Activated T-helper 1 cell treated with Interleukin-2 at 50 U/mL for 16 hours (primary cell): ENCODE measurements at places on chromosomes 5 and 9.
A peak's percentile ranks its signal among the peaks of the same experiment; 100 is the strongest.

- DNase-seq, result no peak
Measured at GRCh38 chr5:81773574-81773973, 22.7 kb upstream of the SSBP2 start.

DNA sequence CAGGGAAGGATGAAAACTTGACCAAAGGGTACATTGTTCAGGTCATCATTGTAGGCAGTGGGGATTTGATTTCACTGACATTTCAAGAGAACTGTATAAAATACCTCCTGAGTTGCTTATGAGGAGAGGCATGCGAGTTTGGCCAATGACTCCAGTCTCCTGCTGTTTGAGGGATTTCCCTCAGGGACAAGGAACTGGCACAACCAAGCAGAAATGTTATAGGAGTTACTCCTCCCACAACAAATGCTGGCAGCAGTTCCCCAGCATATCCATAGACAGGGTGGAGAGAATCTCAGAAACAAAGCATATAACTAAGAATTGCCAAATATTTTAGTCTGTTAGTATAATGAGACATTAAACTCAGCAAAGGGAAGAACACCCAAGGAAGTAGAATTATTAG, 47.2 kb upstream of the FBXL7 start:
- DNase-seq, result no peak

GRCh38 chr5:141871870-141872269, 6.3 kb downstream of the PCDH1 start:
- DNase-seq, result no peak

DNA sequence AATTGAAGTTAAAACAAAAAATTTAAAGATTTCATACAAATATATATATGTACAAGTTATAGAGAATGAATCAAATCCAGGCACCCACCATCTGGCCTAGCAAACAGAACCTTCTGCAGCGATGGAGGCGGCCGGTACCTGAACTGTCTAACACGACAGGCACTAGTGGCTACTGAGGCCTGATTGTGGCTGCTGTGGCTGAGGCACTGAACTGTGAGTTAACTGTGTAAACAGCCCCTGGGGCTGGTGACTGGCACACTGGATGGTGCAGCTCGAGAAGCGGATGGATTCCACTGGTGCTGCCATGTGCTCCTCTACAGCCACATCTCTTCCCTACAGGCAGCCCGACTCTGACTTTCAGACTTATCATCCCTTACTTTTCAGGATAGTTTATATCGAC, 82.4 kb downstream of the RAPGEF1 start:
- no peak for DNase-seq

- DNase-seq, result no peak
Measured at GRCh38 chr5:169561893-169562292, 21.7 kb upstream of the SPDL1 start.

- no peak for DNase-seq
Measured at GRCh38 chr9:27548055-27548741, 18.6 kb upstream of the MOB3B start.

GRCh38 chr9:135701959-135702721, at the start of gene KCNT1:
TSS of gene KCNT1 (plus strand) at chr9:135702185. CDS start at chr9:135702259, 74 bp downstream.
- peak; percentile 19 for DNase-seq

GRCh38 chr9:128787659-128788058, 606 bp downstream of the TBC1D13 start:
- no peak for DNase-seq

DNA sequence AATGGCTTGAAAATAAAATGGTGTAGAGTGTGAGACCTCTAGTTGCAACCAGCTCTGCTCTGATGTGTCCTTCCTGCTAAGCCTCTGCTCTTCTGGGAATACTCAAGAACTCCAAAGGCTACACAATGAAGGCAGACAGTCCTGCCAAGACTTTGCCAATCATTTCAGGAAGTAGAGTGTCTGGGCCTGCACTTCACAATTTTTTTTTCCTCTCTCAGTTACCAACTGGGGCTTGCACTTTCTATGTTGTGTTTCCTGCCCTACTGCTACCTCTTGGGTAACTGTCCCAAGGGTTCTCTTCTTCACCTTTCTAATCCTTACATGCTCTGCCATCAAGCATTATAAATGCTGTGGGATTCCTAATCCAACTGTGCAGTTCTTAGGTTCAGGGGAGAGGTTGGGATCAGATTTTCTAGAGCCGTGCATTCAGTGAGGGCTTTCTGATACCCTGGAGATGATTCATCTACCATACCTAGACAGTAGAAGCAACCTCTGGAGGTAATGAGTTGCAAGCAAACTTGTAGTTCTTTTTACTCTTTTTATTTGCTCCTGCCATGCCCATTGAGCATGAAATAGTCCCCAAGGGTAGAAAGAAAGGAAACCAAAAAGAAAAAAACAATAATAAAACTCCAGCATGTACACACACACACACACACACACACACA, 365.9 kb downstream of the MLLT3 start:
- no peak for DNase-seq

GRCh38 chr5:27523629-27524028, 485.2 kb upstream of the CDH9 start:
- DNase-seq, result no peak

GRCh38 chr5:125199968-125200865, 453.8 kb upstream of the ZNF608 start:
- no peak for DNase-seq

- no peak for DNase-seq
Measured at GRCh38 chr5:79846198-79846521, 144.9 kb downstream of the MTX3 start.

GRCh38 chr5:151408591-151409230, 38.7 kb upstream of the SLC36A1 start:
- no peak for DNase-seq

GRCh38 chr9:14661421-14662059, 31.7 kb downstream of the ZDHHC21 start:
- DNase-seq, result no peak

DNA sequence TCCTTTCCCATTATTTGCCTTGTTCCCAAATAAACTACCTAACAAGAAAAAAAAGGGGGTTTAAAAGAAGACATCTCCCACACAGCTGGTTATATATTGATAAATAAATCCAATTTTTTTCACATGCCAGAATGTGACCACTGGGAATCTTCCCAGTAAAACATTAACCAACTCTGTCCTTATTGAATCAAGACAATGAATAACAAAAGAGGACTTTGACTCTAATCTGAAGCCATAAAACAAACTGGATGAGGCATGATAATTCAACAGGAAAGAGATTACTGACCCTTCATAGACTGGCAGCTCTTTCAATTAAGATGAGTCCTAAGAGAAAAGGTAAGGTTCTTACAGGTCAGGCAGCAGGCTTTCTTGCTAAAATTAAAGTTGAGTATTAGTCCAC, 165.8 kb upstream of the CDH6 start:
- no peak for DNase-seq

DNA sequence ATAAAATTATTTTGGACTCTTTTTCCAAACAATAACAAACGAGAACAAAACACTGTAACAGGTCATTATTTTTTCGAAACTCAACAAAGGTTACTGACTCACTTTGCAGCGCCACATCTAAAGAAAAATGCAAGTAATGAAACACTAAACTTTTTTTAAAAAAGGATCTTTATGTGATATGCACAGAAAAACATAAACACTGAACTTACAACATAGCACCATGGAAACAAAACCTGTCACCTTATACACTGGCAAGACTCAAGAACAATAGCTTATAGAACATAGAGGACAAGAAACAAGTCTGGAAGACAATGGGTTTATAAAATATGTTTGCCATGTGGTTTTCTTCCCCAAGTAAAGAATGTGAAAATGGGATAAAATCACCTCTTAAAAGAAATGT, 85.2 kb downstream of the AUH start:
- no peak for DNase-seq

- DNase-seq, result no peak
Measured at GRCh38 chr9:128808543-128808942, 9.8 kb upstream of the ENDOG start.

DNA sequence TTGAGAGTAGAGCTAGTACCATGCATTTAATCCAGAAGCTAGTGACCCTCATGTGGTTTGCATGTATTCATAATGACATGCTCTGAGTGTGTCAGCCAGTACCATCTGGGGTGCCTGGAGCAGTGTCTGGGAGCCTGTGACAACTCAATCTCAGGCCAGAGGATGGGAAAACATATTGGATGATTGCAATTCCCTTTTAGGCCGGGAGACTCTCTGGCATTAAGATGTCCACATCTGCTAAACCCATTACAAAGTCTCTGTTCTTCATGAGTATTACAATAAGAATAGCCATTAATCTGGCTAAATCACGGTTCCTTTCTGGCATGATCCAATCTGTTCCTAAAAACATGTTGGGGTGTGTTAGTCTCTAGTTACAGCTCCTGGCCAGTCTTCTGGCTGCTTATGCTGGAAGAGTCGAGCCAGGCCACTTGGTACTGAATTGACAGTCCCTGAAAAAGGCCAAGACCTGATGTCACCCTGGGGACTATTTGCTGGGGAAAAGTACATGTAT, 475.7 kb downstream of the ENC1 start:
- no peak for DNase-seq

DNA sequence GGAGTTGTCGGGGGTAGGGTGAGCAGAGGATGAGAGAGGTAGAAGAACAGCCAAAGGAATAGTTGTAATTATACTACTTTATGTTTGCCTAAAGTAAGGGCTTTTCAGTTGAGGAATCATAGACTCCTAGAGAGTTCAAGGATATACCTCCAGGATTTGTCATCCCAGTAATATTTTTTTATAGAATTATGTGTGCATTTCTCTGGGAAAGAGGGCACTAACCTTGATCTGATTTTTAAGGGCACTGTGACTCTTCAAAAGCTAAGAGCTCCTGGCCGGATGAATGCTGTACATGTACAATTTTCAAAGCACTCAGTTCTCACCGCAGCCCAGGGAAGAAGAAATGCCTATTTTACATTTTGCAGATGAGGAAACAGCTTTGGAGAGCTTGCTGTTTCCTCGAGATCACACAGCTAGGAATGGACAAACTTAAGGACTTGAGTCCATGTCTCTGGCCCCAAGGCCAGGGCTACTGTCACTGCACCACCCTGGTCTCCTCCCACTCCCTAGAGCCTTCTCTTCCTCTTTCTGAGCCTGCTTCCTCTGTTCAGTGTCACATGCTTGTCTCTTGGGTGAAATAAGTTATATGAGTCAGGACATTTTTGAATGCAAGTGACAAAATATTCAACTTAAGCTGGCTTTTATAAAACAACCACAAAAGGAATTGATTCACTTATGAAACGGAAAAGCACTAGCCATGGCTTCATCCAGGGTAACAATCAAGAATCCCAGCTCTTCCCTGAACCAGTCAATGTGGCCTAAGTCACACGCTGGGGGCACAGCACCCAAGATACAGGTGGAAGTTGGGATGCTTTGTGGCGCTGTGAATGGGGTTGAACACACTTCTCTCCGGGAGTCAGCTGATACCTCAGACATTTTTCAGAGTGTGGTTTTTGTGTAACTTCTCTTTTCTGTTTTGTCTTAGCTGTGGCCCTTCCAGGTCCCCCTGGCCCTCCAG, 45.7 kb upstream of the TGFBR1 start:
- no peak for DNase-seq

- no peak for DNase-seq
Measured at GRCh38 chr5:73151766-73152410, 21.1 kb upstream of the TMEM174 start.

GRCh38 chr9:71333321-71333720, 211.9 kb upstream of the TRPM3 start:
- no peak for DNase-seq

DNA sequence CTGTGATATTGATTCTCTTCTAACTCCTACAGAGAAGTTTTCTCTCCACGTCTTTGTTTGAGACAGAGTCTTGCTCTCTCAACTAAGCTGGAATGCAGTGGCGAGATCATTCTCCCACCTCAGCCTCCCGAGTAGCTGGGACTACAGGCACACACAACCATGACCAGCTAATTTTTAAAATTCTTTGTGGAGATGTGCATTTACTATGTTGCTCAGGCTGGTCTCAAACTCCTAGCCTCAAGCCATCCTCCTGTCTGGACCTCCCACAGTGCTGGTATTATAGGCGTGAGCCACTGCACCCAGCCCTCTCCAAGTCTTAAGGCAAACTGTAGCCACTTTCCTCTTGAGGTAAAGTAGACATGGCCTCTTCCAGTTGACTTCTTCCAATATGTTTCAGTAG, 72.2 kb downstream of the SNX18 start:
- no peak for DNase-seq

DNA sequence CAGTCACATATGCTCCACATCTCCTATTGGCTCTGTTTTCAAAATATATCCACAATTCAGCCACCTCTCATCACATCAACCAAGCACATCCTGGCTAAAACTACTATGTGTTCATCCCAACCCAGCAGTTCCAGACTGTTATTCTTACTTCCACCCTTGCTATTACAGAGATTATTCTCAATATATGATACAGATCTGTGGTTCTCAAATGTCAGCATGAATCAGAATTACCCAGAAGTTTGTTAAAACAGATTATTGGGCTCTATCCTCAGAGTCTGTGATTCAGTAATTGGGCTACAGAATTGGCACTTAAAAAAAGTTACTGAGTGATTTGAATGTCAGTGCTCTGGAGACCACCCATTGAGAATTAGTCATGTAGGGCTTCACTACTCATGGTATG, 78.8 kb upstream of the IZUMO3 start:
- no peak for DNase-seq

DNA sequence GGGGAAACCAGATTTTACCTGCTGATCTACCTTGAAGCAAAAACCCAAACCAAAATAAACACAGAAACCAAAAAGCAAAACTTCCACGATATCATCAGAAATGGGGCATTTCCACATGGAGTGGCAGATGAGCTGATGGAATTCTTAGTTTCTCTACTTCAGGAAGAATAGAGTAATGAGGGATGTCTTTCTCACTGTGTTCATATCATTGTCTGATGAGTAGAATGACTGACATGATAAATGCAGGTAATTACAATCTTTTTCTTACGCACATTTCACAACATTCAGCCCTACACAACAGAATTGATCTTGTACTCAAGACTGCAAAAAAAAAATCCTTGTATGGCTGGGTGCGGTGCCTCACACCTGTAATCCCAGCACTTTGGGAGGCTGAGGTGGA, 23.2 kb upstream of the ANKH start:
- DNase-seq, result no peak
